ENCODE measurements at places on chromosomes 6 and 20.

- DNase-seq, result no peak
These were observed 392.0 kb upstream of the FLRT3 start for GRCh38 chr20:14729390-14729789.

DNA sequence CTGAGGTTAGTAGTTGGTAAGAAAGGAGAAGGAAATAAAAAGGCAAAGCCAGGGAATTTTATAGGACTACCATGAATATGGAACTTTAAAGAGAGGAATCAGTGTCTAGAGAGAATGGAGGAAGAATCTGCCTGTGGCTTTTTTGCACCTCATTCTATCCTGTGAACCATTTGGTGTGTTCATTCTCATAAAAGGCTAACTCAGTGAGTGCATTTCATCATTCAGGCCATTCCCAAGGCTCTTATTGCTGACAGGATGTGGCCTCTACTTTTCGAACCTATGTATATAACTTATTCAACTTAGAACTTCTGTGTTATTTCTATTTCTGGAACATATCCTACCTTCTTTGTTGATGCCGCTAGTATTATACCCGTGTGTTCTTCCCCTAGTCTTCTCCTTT is 27.1 kb downstream of the HSF2 start:
- DNase-seq, result no peak

- DNase-seq, result no peak
These were observed 200.3 kb downstream of the RNGTT start for GRCh38 chr6:88763160-88763559.

DNA sequence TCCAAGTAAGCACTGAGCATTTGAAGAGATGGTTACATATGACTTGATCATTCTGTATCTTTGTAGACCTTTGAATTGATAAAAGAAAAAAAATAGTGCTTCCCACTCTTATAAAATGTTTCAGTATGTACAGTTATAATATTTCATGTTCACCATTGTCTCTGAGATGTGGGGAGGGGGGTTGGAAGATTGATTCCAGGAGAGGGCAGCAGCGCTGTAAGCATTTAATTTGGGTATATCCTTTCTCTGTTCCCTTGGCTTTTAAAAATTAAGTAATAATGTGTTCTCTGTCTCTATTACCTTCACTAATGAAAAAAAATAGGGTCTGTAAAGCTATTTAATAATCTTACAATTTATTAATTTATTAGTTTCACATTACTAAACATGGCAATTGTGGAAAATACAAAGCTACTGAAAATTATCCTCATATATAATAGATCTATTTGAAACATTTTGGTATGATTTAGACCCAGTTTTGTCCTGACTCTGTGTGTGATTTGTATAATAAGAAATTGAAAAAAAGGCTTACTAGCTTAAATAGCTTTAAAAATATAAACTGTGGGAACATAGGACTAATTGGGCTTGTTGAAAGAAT is 341.2 kb downstream of the CDKAL1 start:
- DNase-seq, result no peak

Data from stimulated activated CD4-positive, alpha-beta T cell treated with anti-CD3 and anti-CD28 coated beads, Interleukin-15, amount 100 ng/mL, for 1 hour (primary cell).